ENCODE measurements at places on chromosomes 7 and 10.

GRCh38 chr7:42218248-42218647 lies 18.8 kb downstream of the GLI3 start:
- DNase-seq, result no peak

- DNase-seq, result no peak
Observed at GRCh38 chr7:134660242-134660785, 13.7 kb downstream of the BPGM start.

DNA sequence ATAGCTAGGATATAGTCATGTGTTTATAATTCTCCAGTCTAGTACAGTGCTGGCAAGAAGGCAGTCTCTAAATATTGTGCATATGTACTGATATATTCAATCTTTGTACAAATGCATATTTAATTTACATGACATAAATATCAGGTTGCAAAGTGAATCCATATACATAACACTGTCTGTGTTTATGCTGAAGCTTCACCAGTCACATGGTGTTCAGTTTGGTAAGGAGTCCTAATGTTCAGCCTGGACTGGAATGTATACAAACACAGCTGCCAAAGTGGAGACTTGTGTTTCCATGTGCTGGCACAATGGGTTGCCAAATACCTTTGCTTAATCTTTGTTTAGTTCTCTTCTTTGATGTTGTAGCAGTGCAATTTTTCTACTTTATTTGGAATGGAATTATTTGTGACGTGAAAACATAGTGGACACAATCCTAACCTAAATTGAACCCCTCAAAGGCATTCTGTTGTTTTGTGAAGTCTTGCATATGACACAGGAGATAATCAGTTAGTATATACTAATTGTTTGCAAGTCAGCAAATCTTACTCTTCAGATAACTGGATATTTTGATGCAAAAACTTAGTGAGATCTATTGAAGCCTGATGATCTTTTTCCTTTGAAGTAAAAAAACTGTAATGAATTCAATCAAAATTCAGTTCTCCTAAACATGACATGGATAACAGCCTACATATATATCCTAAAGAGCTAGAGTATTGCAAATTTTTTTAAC lies 17.3 kb upstream of the ARL4A start:
- no peak for DNase-seq

- DNase-seq, result no peak
Observed at GRCh38 chr10:69840773-69841172, 39.1 kb downstream of the COL13A1 start.

DNA sequence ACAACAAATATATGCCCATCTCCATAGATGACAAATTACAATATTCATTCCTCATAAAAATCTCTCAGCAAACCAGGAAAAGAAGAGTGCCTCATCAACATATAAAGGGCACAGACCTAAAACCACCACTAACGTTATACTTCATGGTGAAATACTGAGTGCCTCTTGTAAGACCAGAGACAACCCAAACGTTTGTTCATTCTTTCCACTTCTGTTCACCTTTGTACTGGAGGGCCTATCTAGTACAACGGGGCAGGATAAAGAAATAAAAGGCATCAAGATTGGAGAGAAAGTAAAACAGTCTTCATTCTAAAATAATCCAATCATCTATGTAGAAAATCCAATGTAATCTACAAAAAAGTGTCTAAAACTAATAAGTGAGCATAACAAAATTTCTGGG lies 79.1 kb downstream of the LARP4B start:
- no peak for DNase-seq

DNA sequence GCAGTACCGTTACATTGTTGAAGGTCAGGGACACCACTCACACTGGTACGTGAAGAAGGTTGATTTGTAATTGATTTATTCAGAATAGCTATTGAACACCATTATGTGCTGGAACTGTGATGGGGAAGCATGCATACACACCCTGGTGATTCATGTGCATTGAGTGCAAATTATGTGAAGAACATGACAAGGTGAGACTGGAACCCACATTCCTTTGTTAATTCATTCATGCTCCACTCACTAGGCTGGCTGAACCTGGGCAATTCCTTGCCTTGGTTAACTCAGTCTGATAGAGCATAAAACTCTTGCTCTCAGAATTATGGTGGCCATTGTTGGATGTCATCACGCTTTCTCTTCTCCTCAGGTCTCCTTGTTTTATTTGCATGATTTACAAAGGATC lies 67.3 kb upstream of the TPK1 start:
- DNase-seq, result no peak

GRCh38 chr7:141954334-141954733 lies 7.6 kb upstream of the CLEC5A start:
- DNase-seq, result no peak

DNA sequence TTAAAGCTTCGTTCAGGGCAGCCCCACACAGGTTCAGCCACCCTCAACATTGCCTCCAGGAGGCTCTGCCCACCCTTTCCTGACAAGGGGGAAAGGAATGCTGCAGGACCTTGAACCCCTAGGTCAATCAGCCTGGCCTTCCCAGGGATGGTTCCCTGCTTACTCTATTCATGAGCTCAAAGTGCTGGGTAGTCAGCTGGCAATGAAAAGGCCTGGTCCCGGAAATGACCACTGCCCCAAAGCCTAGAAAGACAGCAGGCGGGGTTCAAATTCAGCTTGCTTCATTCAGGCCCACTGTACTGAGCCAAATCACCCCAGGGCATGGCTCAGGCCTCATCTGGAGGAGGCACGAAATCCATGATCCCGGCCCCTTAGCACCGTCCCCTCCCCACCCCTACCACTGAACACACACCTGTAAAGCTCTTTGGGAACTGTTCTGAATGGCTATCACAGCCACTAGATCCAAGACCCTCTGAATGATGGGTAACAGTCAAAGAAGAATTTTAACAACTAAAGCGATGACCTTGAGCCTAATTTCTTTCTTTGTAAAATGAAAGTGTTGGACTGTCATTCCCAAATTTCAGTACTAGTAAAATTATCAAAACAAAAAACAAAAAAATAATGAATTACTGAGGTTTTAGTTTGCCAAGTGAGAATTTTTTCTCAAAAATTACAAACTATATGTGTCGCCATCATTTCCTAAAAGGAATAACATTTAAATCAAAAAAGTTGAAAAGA lies 1.0 kb downstream of the URGCP start:
- no peak for DNase-seq

- no peak for DNase-seq
Observed at GRCh38 chr7:101087334-101088068, 2.2 kb downstream of the TRIM56 start.

DNA sequence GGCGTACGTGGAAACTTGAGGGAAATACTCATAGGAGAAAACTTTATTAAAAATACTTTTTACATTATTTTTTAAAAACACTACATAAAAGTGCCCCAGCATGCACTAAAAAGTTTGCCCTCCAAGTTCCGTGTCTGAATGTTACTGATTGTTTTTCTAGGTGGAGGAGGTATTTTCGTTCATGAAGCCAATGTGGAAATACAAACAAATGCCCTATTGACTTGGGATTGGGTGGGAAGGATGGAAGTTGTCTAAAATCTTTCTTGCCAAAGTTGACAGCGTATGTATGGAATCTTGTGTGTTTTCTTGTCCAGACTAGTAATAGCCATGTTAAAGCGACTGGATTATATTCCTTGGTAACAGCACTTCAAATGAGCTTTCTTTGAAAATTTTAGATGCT lies 1.2 kb downstream of the PROSER2 start:
- no peak for DNase-seq

- DNase-seq, result no peak
Observed at GRCh38 chr7:77935652-77936348, 137.2 kb downstream of the PHTF2 start.

DNA sequence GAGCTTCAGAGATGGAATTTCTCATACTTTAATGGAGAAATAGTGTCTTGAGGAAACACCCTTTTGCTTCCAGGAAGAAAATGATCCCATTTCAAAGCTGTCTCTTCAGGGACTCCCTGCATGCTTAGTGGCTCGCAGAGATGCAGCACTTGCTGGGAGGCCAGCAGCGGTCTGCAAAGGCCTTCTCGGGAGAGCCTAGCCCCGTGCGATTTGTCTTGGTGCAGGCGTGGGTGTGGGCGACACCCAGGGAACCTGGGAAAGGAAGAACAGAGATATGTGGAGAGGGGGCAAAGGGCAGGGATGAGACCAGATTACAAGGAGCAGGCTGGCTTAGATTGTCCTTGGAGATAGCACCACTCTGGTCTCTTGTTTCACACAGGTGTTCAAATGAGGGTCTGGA lies 352.3 kb upstream of the PODXL start:
- no peak for DNase-seq

- no peak for DNase-seq
Observed at GRCh38 chr10:99393036-99393435, 37.4 kb downstream of the GOT1 start.

DNA sequence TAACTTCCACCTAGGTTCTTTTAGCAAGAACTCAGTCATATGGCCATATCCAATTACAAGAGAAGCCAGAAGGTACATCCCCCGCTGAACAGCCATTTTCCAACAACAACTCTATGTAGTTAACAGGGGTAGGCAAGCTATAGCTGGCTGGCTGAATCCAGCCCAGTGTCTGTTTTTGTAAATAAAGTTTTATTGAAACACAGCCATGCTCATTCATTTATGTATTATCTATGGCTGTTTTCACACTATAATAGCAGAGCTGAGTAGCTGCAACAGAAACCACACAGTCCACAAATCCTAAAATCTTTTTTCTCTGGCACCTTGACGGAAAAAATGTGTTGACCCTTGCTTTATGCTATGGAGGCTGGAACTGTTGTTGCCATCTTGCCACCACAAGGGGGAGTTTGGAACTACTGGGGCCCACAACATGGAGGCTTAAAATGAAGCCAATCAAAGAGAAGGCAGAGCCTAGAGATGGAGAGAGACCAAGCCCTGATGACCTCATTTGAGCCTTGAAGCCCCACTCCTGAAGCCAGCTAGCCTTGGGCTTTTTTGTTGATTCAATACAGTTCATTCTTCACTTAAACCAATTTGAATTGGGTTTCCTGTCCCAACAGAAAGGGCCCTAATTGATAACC lies 33.3 kb upstream of the XPNPEP1 start:
- DNase-seq, result no peak

GRCh38 chr7:23016345-23017253 lies 2.7 kb upstream of the HYCC1 start:
- no peak for DNase-seq

GRCh38 chr7:130883928-130884327 lies 149.9 kb upstream of the KLF14 start:
- no peak for DNase-seq

- no peak for DNase-seq
Observed at GRCh38 chr10:99667108-99667751, 7.9 kb downstream of the ENTPD7 start.

DNA sequence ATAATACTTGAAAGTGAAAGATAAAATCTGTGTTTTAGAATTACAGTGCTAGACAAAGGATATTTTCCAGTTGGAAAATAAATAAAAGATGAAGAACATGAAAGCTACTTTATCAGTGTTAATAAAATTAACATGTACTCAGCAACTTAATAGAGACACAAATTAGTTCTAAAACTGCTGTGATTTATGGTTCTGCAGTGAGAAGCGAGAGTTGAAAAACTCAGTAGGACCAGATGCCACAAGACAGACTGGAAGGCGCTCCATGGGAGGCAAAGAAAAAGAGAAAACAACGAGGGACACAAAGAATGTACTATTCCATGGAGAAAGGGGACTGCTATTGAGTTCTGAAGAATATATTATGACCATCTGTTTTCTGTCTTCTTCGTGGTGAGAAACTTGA lies 590.4 kb downstream of the PHTF2 start:
- no peak for DNase-seq

GRCh38 chr7:135168001-135168400 lies 2.5 kb downstream of the CYREN start:
- DNase-seq, result no peak

DNA sequence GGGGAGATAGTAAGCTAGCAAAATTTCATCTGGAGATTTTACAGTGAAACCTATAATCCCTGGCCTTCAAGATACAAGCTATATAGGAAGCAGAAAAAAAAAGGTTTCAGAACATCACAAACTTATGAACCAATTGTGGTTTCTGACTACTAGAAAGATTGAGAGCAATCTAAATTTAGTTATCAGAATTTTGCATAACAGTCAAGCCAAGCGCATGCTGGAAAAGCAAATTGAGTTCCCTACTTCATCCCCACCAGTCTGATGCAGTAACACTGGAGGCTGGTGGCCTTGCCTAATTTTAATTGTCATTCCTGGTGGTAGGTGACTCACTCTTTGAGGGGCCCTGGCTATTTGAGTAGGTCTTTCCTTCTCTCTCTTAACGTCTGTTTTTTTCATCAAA lies 46.3 kb upstream of the ELMO1 start:
- no peak for DNase-seq

DNA sequence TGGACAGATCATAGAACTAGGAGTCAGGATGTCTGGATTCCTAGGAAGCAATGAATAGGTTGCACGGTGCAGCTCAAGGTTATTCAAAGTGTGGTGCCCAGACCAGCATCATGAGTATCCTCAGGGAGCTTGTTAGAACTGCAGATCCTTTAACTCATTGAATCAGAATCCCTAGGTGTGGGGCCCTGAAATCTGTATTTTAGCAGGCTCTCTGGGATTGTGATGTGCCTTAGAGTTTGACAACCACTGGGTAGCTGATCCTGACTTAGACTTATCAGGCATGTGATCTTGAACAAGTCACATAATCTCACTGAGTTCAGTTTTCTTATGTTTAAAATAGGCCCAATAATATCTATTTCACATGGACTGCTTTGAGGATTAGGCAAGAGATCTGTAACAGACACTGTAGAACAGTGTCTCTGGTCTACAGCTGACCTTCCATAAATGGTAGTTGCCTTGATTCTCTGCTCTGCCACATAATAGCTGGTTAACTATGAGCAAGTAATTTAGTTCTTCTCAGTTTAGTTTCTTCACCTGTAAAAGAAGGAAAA lies 46.4 kb upstream of the ATRNL1 start:
- no peak for DNase-seq

DNA sequence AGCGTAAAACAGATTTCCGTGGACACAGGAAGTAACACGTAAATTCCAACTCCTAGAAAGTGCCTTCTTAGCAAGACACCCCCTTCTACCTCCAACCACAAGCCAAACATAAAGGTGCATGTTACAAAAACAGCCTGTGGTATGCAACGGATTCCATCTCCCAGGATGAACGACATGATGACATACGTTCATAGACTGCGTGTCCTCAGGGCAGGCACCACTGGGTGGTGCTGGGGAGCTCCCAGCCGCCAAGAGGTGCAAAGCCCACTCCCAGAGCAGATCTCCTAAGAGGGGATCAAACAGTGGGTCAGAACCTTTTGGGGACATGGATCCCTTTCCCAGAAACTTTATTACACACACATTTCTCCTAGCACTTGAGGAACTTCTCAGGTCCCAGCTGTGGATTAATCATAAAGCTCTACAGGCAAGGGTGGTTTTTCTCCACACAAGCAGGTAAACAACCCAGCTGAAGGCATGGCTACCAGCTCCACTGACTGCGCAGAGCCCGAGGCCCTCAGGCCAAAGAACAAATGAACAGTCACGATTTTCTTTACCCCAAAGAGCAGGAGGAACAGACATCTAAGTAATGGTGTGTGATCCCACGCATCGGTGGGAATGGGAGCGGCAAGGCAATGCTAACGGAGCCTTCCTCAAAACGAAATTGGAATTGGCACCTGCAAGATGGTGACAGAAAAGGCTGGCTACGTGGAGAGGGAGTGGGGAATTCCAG lies 13.8 kb downstream of the PSAP start:
- DNase-seq, result no peak
